ENCODE measurements at places on chromosomes 5 and 9.
A peak's percentile ranks its signal among the peaks of the same experiment; 100 is the strongest.

- no peak for DNase-seq
Measured at GRCh38 chr5:69043655-69043996, 50.2 kb upstream of the SLC30A5 start.

GRCh38 chr9:21081451-21081850 lies 3.7 kb upstream of the IFNB1 start:
- DNase-seq, result no peak

- no peak for DNase-seq
Measured at GRCh38 chr5:27217155-27217956, 179.0 kb upstream of the CDH9 start.

DNA sequence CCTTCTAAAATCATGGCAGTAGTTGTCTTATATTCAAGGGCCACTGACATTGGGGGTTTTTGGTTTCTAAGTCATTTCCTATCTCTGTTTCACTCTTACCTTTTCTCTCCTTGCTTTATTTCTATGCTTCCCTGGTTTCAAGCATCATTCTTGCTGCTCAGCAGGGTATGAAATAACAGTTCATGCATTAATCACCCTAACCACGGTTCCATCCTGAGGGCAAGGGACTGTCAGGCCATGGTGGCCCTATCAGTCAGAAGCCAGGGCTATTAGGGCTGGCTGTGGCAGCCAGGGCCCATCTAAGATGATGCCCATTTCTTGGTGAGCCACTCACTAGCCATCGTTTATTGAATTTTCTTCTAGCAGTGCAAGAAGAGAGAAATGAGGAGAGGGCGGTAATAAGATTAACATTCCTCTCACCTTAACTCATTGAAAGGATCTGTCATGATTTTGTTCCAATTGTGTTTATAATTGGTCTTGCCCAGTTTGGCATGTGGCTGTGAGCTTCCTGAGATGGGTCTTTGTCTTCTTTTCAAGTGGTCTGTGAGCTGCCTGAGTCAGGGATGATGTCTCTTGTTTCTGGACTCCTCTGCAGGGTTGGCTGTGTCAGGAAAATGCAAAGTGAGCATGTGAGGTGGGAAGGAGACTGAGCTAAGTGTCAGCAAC lies 45.2 kb downstream of the CYSTM1 start:
- no peak for DNase-seq

DNA sequence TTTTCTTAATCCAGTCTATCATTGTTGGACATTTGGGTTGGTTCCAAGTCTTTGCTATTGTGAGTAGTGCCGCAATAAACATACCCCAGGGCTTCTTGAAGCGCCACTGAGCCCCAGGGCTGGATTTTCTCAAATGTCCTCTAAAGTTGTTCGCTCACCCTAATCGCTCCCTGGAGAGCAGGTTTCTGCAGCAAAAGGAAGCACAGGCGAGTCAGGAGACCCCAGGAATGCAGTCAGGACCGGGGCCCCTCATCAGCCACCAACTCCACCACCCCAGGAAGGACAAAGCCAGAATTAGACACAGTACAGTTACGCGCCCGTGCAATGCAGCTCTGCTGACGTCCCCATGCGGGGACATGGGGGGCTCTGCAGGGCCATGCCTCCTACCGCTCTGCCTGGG lies 15.7 kb upstream of the OBP2B start:
- DNase-seq, result no peak

DNA sequence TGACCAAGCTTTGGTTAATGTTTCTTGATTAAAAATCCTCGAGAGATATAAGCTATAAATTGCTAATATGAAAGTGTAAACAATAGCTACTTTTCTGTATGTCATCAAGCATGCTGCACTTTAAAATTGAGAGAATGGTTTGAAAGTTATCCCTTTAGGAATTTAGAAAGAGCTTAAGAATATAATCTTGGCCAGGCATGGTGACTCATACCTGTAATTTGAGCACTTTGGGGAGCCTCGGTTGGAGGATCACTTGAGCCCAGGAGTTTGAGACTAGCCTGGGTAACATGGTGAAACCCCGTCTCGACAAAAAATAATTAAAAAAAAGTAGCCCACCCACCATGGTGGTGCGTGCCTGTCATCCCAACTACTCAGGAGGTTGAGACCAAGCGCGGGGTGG lies 12.2 kb upstream of the MROH2B start:
- no peak for DNase-seq

DNA sequence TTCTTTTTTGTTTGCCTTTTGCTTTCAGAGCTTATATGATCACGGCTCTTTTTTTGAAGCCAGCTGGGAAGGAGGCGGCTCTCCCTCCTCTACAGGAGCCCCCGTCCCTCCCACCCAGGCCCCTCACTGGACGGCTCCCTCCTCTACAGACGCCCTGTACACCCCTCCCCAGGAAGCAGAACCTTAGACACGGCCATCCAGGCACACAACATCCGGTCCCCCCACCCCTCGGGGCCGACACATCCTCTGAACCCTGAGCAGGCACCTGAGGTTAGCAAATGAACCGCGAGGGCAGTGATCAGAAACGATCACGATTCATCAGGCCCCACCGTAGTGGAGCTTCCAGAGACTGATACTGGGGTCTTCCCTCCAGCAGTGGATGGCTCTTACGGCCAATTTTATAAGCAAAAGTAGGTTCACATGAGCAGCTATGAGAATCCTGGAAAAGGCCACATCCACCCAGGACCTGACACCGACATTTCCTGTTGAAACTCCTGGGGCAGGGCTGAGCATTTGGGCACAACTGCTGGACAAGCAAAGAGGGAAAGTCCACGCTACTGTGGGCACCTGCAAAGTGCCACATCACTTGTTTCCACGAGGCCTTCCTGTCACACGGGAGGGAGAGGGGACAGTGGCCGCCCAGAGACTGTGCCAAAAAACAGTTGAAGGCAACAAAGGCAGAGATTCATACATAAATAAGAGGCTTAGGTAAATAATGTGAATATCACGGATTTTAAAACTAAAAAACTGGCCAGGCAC lies 78.9 kb downstream of the SEMA4D start:
- peak; percentile 64 for DNase-seq

DNA sequence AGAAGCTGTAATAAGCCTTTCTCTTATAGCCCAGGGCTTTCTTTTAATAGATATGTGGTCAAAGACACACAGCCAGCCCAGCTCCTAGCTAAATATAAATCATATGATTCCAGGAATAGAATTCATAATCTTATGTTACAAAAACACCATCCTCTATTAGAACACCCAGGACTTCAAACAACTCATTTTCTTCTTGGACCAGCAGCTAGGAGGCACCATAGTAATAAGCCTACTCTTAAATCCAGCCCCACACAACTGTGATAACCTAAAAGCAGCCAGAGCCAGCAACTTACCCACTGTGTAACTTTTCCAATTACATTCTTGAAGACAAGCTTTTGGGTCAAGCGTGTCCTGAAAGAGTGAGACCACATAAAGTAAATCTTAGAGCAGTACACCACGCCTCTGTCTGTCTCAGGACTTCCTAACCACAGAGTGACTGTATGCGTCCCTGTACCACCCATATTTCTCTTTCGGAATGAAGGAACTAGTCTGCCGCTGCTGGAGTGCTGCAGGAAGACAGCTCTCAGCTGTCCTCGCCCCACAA lies 223.8 kb downstream of the TLE1 start:
- no peak for DNase-seq

- DNase-seq, result no peak
Measured at GRCh38 chr5:38182991-38183390, 75.4 kb upstream of the EGFLAM start.

GRCh38 chr5:80793354-80793753 lies 138.6 kb upstream of the DHFR start:
- no peak for DNase-seq

- no peak for DNase-seq
Measured at GRCh38 chr9:123735376-123735775, 194.6 kb downstream of the DENND1A start.

DNA sequence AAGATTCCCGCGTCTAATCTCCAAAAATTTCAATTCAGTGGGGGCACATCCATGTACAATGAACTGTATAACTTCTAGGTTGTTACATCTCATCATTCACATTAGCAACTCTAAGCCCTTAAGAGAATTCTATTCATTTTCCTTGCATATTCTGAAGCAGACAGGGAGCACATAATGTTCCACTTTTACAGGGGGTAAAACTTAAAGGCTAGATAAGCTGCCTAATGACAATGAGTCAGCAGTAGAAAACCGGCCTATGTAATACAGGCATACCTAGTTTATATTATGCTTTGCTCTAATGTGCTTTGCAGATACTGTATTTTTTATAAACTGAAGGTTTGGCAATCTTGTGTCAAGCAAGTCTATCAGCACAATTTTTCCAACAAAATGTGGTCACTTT lies 40.4 kb downstream of the PTAR1 start:
- no peak for DNase-seq

- DNase-seq, result no peak
Measured at GRCh38 chr9:98916660-98917059, 27.0 kb upstream of the COL15A1 start.

Data from activated CD4-positive, alpha-beta T cell treated with anti-CD3 and anti-CD28 coated beads for 1 hour (primary cell).